ENCODE measurements at places on chromosomes 1 and 21. TPM values are rescaled to one million over a fixed set of nuclear protein-coding genes. Genes with fewer than 3 reads are reported as not detected.

DNA sequence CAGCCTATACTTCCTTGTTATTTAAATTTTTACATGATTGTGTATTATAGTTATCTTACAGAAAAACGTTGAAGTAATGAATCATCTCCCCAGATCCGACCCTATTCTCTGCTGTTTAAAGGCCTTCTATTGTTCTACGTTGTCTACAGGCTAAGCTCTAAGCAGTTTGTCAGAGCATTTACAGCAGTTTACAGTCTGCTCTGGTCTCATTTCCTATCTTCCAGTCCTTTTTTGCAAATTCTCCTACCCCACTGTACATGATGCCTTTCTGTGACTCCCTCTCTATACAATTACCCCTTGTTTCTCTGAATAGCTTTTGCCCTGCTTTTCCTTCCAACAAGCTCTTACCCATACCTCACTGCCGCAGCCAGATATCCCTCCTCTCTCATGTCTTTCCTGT lies 319.2 kb upstream of the FMN2 start:
- no peak overlapping the region for H3K4me3 ChIP-seq
- no peaks in the 10 kb centered on the region for H3K36me3 ChIP-seq
- no peak for DNase-seq
- H3K4me1 ChIP-seq = no peaks in the 10 kb centered on the region
- no peak overlapping the region for H3K27ac ChIP-seq
- H3K27me3 ChIP-seq = no peaks in the 10 kb centered on the region

DNA sequence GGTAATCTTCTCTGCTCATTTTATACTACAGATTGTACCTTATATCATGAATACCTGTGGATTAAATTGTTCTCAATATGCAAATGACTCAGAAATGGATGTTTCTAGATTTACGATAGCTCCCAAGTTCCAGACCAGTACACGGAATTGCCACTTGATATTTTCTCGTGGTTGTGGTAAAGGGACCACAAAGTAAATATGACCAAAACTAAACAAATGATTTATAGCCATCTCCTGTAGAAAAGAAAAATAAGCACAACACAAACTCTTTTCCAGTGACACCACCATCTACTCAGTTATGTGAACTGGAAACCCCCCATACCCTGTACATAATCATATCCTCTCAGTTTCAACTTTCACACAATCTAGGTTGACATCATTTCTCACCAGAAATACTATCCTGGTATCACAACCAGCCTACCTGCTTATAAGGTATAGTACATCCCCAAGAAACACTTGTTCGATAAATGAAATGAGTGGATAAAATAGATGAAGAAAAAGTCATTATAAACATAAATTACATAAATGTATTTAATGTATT lies 172.3 kb downstream of the ADGRL4 start:
- no peaks in the 10 kb centered on the region for H3K27me3 ChIP-seq
- no peak overlapping the region for H3K27ac ChIP-seq
- H3K4me3 ChIP-seq = no peak overlapping the region
- H3K4me1 ChIP-seq = peaks cover 7% of the 10 kb centered on the region
- DNase-seq = no peak

DNA sequence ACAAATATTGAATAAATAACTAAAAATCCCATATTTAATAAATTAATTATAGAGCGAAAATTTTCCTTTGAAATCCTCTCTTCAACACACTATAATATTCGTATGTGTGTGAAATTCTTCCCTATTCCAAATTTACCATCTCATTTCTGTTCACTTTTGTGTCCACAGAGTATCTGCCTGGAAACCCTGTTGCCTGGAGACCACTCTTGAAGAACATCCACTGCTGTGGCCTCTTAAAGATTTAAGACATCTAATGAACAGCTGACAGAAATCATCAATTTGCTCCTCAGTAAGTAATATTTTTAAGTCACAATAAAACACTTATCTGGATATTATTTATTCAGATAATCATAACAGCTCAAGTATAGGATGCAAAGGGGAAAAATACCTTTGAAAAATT lies 69.7 kb downstream of the CYYR1 start:
- no peaks in the 10 kb centered on the region for H3K27me3 ChIP-seq
- no peaks in the 10 kb centered on the region for H3K4me1 ChIP-seq
- no peak overlapping the region for H3K4me3 ChIP-seq
- H3K36me3 ChIP-seq = no peaks in the 10 kb centered on the region
- H3K27ac ChIP-seq = no peak overlapping the region
- DNase-seq = no peak

DNA sequence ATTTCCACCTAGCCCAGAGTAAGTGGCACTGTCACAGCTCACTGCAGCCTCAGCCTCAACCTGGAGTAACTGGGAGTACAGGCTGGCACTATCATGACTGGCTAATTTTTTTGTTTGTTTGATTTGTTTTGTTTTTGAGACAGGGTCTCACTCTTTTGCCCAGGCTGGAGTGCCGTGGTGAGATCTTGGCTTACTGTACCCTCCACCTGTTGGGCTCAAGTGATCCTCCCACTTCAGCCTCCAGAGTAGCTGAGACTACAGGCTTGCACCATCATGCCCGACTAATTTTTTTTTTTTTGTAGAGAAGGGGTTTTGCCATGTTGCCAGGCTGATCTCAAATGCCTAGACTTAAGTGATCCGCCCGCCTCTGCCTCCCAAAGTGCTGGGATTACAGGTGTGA lies 2.5 kb downstream of the UCK2 start:
- H3K4me1 ChIP-seq = peaks cover 7% of the 10 kb centered on the region
- no peaks in the 10 kb centered on the region for H3K36me3 ChIP-seq
- H3K27me3 ChIP-seq = no peaks in the 10 kb centered on the region
- no peak for DNase-seq
- H3K27ac ChIP-seq = no peak overlapping the region
- no peak overlapping the region for H3K4me3 ChIP-seq

DNA sequence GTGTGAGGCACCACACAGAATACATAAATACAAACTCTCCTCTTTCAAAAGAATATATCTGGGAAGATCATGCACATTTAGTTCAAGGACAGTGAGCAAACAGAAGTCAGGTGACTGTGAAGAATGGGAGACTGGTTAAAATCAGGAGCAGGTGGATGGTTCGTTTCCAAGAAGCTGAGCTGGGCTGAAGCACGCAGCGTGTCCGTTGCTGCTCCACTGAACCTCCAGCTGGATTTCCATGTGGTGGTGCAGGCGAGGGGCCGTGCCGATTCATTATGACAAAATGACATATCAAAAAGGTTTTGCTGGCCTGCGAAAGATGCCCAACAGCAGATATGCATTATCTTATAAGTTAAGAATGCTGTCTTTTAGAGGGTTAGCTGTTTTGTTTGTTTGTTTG lies 66.0 kb downstream of the OLIG1 start:
- DNase-seq = no peak
- no peaks in the 10 kb centered on the region for H3K4me1 ChIP-seq
- no peak overlapping the region for H3K27ac ChIP-seq
- H3K4me3 ChIP-seq = no peak overlapping the region
- no peaks in the 10 kb centered on the region for H3K36me3 ChIP-seq

The PIAS3 gene
- 10.8 TPM for total RNA-seq

All from IMR-90 (cell line).